ENCODE measurements at places on chromosomes 2 and 18. TPM values are rescaled to one million over a fixed set of nuclear protein-coding genes. Genes with fewer than 3 reads are reported as not detected.

Gene ASXL3
- total RNA-seq: 1.8 TPM

Gene GREB1
- total RNA-seq: 2.1 TPM

Gene TCF23
- total RNA-seq: 0.82 TPM

Gene SMC6
- total RNA-seq: 10.9 TPM

Gene FMNL2
- total RNA-seq: 13.6 TPM

Measured in smooth muscle cell of the coronary artery (primary cell).